ENCODE measurements at places on chromosomes 7 and 10. TPM values are rescaled to one million over a fixed set of nuclear protein-coding genes. Genes with fewer than 3 reads are reported as not detected.

Gene ABCB1
- 53.2 TPM for total RNA-seq

Gene HPSE2
- total RNA-seq, result not detected

Gene C10orf53
- not detected for total RNA-seq

Gene ANKRD2
- total RNA-seq, result not detected

DNA sequence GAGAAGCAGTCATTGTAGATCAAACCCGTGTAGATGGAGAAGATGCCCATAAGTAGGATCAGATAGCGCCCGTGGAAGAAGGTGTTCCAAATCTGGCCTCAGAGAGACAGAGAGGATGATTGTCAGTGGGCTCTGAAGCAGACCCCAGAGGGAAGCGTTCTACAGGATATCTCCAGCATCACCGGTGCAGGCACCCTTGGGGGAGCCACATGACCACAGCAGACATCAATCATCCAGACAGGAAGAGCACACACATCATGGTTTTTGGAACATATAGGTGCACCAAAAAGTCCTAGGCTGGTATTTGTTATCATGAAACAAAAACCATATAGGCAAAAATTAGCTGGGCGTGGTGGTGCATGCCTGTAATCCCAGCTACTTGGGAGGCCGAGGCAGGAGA lies 44.0 kb upstream of the SVOPL start:
- H3K4me1 ChIP-seq, result no peaks in the 10 kb centered on the region
- no peak overlapping the region for H3K4me3 ChIP-seq
- no peaks in the 10 kb centered on the region for H3K27me3 ChIP-seq
- H3K36me3 ChIP-seq, result no peaks in the 10 kb centered on the region
- no peak for DNase-seq

GRCh38 chr7:124255041-124255655 lies 222.3 kb upstream of the TMEM229A start:
- no peaks in the 10 kb centered on the region for H3K36me3 ChIP-seq
- H3K27me3 ChIP-seq, result no peaks in the 10 kb centered on the region
- no peak overlapping the region for H3K27ac ChIP-seq
- no peak overlapping the region for H3K4me3 ChIP-seq
- no peak for DNase-seq
- no peaks in the 10 kb centered on the region for H3K4me1 ChIP-seq

DNA sequence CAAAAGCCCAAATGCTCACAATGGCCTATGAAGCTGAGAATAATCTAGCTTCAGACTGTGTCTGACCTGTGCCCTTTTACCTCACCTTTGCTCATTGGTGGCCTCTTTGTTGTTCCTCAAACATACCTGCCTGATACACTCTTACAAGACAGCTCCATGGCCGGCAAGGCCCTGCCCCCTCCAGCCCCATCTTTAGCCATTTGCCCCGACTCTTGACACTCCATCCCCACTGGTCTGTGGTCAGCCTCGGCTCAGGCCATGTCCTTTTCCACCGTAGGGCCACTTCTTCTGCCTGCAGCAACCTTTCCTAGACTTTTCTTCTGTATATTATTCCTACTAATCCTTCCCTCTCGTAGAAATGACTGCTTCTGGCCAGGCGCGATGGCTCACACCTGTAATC lies 265.2 kb downstream of the RPS24 start:
- H3K4me3 ChIP-seq, result no peak overlapping the region
- no peaks in the 10 kb centered on the region for H3K36me3 ChIP-seq
- no peaks in the 10 kb centered on the region for H3K27me3 ChIP-seq
- H3K27ac ChIP-seq, result no peak overlapping the region
- peaks cover 6% of the 10 kb centered on the region for H3K4me1 ChIP-seq
